ENCODE measurements at places on chromosomes 2 and 18.

GRCh38 chr2:192669505-192670091 is 474.9 kb upstream of the TMEFF2 start:
- no peak for DNase-seq

- DNase-seq = no peak
Measured at GRCh38 chr2:96143848-96144480, 1.3 kb downstream of the DUSP2 start.

GRCh38 chr2:161415987-161416707 is at the start of gene TBR1:
TSS of gene TBR1 (plus strand) at chr2:161416297. CDS start at chr2:161416411, 114 bp downstream.
- DNase-seq = no peak

DNA sequence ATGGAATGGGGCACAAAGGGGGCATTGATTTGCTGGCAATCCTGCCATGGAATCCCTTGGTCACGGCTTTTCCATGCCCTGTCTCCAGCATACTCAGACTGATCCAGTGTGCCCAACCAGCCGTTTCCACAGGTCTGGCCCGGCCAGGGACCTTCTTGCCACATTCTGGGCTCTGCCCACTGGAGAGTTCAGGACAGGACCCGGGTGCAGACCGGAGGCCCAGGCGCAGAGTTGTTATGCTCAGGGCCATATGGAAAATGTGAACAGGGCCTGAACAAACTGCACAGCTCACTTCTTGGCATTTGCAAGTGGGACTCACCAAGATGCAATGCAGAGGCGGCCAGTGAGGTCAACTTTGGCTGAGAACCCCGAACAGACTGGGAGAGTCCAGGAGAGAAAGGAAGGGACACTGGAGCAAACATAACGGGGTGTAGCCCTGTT is 15.6 kb upstream of the ASAP2 start:
- no peak for DNase-seq

GRCh38 chr2:126644630-126645191 is 11.2 kb upstream of the GYPC start:
- no peak for DNase-seq

Data from activated T-helper 1 cell treated with anti-CD3 and anti-CD28 coated beads, Interleukin-2, amount 50 U/mL, for 16 hours (primary cell).